ENCODE measurements at places on chromosomes 7 and 10.

DNA sequence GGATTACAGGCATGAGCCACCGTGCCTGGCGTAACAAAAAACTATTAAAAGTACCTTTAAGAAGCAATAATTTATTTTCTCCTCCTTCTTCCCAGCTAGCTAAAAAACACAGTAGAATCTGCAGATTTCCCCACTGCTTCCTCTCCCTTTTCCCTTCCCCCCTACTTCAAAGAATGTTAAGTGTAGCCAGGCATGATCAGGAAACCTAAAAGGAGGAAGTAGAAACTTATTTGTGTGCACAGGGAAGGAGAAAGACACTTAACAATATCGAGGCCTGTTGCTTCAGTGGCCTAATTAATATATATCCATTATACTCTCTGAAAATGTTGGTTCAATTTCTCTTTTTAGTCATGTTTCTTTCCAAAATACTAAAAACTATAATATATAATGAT is 127.7 kb downstream of the NRBF2 start:
- no peak for DNase-seq

- no peak for DNase-seq
These were observed 90.2 kb downstream of the SH3PXD2A start for GRCh38 chr10:103765168-103765567.

GRCh38 chr10:119516381-119517234 is 25.9 kb downstream of the RGS10 start:
- DNase-seq, result peak; percentile 84

DNA sequence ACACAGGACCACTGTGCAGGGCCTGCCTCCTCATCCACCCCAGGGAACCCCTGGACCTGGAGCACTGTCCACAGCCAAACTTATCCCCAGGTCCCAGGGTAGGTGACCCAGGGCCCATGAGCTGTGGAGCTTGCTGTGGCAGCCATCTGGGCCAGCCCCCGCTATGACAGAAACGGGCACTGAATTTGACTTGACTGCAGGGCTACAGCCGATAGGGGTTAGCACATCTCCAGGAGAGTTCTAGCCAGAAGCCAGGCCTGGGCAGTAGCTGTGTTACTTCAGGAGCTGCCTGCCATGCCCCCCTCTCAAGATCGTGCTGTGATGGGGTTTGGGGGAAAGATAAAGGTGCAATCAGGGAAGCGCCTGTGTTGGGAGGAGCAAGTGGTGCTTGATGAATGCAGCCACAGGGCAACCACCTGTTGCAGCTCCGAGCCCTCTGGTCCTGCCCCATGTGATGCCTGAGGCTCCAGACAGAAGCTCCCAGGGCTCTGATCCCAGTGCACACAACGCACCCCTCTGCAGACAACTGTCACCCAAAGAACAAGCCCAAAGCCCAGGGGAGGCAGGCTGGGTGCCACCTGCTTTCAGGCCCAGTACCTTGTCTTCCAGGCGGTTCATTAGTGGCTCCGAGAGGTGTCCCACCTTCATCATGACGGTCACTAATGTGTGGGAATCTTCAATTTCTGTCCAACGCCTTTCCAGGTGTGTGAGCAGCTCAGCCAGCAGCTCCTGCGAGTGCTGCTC is 6.5 kb downstream of the TBRG4 start:
- no peak for DNase-seq

DNA sequence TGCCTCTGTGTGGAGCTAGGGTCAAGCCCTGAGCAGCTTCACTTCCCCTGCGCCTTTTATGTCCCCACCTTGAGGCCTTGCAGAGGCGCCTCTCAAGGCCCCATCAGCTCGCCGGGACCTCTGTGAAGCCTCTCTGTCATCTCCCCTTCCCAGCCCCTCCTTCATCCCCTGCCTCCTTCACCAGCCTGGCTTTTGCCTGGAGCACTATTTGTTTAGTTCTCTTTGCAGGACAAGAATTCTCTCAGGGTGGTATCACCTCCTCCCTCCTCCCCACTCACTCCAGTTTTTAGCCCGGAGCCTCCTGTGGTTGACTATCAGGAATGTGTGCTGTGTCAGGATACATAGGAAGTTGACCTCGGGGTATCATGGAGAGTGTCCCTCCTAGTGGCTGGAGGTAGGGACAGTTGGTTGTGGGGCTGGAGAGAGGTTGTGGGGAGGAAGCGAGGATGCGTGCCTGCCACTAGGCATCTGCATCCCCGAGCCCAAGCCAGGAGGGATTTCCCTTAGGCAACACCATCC is 89.8 kb upstream of the ANLN start:
- no peak for DNase-seq
